ENCODE measurements at places on chromosomes 12 and 14.

DNA sequence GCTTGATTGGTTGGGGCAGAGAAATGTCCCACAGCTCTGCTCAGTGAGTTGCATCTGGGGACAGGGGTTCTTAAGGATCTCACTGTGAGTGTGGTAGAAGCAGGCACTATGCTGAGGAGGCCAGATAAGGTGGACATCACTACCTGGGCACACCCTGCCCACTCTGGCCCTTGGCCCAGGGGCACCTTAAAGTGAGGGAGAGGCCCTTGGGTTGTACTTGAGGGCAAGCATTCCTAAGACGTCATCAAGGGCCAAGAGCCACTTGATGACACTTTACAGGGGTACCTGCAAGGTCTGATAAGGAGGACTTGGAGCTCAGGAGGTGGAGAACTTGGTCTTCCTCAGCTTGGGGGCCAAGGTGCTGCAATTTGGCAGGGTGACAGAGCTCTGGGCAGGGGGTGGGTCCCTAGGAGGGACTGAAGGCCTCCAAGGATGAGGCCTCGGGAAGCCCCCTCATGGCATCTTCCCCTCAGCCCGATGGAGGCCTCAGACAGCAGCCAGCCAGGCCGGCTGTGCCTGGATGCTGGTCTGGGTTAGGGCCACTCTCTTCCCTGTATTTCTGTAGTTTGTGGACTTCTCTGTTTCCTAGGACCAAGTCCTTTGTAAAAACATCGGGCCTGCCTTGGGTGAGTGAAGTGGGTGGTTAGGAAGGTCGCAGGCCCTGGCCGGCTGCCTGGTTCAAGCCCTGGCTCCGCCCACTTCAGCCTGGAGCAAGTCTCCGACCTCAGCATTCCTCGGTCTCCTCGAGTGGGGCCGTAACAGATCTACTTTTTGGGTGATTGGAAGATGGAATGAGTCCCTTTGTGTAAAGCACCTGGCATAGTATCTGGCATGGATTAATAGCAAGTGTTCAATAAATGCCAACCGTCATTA lies 24.8 kb downstream of the GPR68 start:
- no peak for DNase-seq

DNA sequence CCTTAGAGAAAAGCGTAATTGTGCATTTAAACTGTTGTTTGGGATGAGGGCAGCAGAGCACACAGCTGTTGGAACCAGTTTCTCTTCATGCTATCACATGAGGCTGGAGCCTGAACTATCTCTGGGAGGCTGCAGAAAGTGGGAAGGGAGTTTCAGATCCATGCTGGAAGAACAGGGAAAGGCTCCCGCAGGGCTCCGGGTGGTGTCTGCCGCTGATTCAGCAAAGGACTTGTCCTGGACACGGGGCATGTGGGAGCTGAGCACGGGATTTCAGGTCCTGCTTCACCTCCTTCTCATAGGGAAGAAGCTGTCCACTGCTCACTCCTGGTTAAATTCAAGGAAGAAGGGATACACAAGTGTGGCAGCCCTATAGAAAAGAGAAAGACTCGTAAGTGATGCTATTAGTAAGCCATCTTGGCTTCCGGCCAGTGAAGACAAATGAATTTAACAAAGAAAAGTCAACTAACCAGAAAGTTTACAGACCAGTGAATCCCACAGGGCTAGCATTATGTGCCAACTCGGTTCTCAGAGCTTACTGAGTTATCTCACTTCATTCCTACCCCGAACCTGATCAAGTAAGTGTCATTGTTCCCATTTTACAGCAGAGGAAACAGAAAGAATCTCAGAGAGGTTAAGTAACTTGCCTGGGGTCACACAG lies 6.7 kb upstream of the FZD10 start:
- peak; percentile 21 for DNase-seq

DNA sequence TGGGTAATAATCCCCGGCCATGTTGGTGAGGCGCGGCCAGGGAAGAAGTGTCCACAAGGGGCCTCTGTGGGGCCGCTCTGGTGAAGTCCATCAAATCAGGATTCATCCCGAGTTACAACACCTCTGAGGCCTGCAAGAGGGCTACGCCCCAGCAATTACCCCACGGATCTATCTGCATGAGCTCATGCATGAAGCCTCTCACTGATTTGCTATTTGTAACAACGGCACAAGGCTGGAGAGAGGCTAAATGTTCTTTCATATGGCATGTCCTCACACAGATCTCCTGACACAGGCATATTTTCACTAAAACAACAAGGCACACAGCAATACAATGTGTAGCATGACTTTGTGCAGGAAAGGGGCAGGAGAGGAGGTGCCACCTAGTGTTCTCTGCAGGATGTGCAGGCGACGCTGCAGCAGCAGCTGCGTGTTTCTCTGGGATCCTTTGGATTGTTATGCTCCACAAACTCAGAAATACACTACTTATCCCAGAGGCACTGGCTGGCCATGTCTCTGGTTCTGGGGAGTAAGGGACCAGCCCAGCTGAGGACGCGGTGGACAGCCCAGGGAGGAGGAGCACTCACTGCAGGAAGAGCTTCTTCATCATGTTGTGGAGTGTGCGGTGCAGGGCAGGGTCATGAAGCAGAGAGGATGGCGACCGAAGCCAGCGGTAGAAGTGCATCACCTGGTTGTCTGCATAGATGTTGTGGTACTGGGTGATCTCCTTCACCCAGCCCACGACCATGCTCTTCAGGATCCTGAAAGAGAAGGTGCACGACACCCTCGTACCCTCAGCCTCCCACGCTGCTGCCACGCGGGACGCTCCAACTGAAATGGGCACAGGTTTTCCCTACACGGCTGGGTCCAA lies 20.2 kb downstream of the P2RX2 start:
- peak; percentile 29 for DNase-seq

DNA sequence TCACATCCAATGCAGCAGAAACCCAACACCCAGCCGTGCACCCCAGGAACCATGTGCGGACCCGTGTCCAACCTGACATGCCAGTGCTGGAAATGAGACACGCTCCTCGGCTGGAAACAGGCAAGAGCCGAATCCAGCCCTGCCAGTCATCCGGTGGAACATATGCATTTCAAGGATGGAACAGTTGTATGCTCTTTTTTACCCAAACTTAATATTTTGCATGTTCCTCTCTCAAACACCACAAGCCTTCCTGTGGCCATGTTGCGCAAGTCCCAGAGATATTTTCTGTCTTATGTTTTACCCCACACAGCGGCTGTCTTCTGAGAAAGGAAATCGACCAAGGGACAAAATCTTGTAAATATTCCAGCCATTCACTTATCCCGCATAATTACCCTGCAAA lies 196.9 kb downstream of the BCL11B start:
- DNase-seq, result no peak

DNA sequence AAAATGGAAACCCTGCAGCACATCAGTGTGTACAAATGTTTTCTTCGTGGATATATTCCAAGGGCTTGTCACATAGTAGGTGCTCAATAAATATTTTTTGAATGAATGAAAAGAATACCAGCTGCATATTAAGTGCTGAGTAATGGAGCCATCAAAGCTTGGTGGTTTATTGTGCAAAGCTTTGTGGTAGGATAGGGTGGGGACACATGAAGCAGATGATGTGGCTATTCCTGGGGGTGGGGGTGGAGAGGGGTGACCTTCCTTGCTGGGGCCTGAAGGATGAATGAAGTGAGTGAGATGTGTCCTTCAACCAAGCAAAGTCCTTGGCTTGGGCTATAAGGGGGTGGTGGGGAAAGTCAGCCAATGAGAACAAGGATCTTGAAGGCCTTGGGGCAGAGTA lies 4.3 kb upstream of the KRT81 start:
- DNase-seq, result no peak

GRCh38 chr12:67891596-67891995 lies 97.7 kb upstream of the IFNG-AS1 start:
- DNase-seq, result no peak
